ENCODE measurements at places on chromosomes 11 and 22.

GRCh38 chr11:15893080-15893492 lies 463.3 kb downstream of the SOX6 start:
- DNase-seq: no peak

DNA sequence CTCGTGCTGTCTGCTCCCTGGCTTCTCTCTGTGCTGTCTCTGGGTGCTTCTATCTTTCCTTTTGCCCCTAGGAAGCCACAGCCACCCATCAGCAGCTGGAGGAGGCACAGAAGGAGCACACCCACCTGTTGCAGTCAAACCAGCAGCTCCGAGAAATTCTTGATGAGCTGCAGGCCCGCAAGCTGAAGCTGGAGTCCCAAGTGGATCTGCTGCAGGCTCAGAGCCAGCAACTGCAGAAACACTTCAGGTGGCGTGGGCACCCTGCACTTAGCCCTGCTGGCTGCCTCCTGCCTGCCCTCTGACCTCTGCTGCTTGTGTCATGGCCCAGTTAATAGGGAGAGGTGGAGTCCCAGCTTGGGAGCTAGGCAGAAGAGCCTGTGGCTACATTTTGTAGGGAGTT lies 67.8 kb downstream of the CEP164 start:
- no peak for DNase-seq

GRCh38 chr11:44955015-44955738 lies 4.5 kb upstream of the TP53I11 start:
- DNase-seq: no peak

DNA sequence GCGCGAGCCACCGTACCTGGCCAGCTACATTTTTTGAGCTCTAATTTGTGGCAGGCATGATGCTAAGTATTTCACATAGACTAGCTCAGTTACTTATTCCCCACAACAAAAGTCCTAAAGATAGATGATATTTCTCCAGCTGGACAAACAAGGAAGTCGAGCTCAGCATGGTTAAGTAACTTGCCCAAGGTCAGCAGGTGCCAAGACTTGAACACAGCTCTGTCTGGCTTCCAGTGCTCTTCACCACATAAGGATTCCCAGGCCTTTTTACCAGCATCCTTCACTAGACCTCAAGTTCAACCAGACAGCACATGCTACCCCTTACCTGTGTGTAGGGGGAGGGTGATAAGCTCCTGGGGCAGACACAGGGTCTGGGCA lies 177.3 kb upstream of the NCAM1 start:
- DNase-seq: no peak

DNA sequence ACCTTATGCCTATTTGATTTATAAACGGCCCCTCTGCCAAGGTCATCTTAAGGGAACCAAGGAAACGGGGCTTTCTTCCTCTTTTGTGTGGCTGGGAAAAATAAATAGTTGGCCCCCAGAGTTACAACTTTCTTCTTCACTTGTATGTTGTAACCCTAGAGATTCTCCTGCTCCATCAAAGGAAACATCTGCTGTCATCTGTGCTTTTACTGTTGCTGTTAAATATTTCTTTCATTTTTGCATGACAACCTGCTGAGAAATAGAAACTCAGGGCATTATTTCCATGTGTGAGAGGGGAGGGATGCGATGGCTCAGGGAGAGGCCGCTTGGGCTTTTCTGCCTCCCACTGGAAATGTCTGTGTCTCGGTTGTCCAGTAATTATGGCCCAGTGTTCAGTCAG lies 21.8 kb upstream of the CDC42EP2 start:
- no peak for DNase-seq

DNA sequence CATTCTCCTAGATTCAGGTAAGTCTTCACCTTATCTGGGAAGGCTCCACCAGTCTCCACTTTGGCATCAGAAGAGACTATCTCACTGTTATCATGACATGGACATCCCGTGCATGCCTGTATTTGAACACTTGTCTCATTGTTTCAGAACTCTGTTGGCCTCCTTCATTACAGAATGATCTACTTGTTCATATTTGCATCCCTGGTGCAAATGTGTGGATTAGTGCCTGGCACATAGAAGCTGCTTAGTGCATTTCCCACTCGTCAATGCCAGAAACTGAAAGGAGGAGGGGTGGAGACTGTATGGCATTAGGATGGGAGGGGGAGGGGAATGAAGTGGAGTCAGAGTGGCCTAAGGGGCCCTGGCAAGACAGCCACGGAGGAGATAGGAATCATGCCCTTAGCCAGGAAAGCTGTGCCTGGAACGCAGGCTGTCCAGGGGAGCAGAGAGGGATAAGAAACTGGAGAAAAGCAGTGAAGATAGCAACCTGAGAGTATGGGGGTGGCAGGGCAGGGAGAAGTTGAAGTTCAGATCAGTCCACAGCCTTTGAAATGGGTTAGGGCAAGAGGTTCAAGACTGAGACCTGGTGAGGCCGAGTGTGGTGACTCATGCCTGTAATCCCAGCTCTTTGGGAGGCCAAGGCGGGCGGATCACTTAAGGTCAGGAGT lies 53.8 kb upstream of the CAPRIN1 start:
- DNase-seq: no peak

DNA sequence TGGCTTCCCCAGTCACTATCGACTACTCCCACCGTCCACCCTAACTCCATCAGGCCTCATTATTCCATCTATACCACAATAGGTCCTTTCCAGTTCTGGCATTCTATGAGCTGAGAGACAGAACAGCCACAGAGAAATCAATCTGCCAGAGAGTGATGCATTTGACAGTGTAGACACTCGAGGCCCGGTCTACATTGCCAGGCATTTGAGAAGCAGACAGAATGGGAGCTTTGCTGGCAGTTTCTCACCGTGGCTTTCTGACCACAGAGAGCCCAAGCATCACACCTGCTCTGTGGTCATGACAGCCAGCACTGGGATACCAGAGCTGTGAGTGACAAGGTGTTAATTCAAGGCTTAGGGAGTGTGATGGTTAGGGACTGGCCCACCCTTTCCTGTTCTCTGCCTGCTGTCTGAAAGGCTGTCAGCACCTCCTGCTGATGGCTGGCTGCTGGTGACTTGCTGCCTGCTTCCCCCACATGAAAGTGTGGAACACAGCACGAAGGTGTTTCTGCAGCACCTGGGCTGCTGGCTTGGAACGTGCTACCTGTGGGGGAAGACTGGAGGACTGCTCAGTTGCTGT lies 137.8 kb downstream of the KIRREL3 start:
- DNase-seq: no peak

Data from activated naive CD8-positive, alpha-beta T cell treated with anti-CD3 and anti-CD28 coated beads, Interleukin-2, amount 50 U/mL, for 16 hours (primary cell).